Keratinocyte (primary cell): ENCODE measurements at places on chromosomes 1 and 21. TPM values are rescaled to one million over a fixed set of nuclear protein-coding genes. Genes with fewer than 3 reads are reported as not detected.

LPAR3 gene
- 39.2 to 43.2 TPM (median 42.1 TPM) in 3 replicates for polyA plus RNA-seq

CFAP141 gene
- not detected in 3 replicates for polyA plus RNA-seq

F5 gene
- 0.01 TPM in 1 of 3 replicates, not detected in the others for polyA plus RNA-seq

MRPS14 gene
- 19.2 to 35.2 TPM (median 25.4 TPM) in 3 replicates for polyA plus RNA-seq

EPS15 gene
- polyA plus RNA-seq = 19.4 to 35.3 TPM (median 33.2 TPM) in 3 replicates

NENF gene
- 37.8 to 72.2 TPM (median 65.6 TPM) in 3 replicates for polyA plus RNA-seq

PAX7 gene
- not detected in 3 replicates for polyA plus RNA-seq

PTPN7 gene
- 0.06 to 0.10 TPM in 2 of 3 replicates, not detected in the other for polyA plus RNA-seq

C1orf87 gene
- not detected in 3 replicates for polyA plus RNA-seq

SAMD13 gene
- 0.32 to 0.75 TPM (median 0.48 TPM) in 3 replicates for polyA plus RNA-seq

LEFTY1 gene
- polyA plus RNA-seq = not detected in 3 replicates

UBL4B gene
- not detected in 3 replicates for polyA plus RNA-seq

ARHGAP30 gene
- polyA plus RNA-seq = 0.05 to 0.45 TPM (median 0.16 TPM) in 3 replicates

GRIK3 gene
- not detected in 3 replicates for polyA plus RNA-seq

SELP gene
- polyA plus RNA-seq = 0.09 TPM in 1 of 3 replicates, not detected in the others

MROH7 gene
- 0.05 to 0.12 TPM in 2 of 3 replicates, not detected in the other for polyA plus RNA-seq

RNU1-2 gene
- polyA plus RNA-seq = 66.0 to 67.0 TPM in 2 of 3 replicates, not detected in the other

AIRE gene
- polyA plus RNA-seq = not detected in 3 replicates

CGN gene
- 2.0 to 4.1 TPM (median 2.9 TPM) in 3 replicates for polyA plus RNA-seq

PDE9A gene
- 0.13 to 0.37 TPM (median 0.22 TPM) in 3 replicates for polyA plus RNA-seq

MFAP2 gene
- polyA plus RNA-seq = 34.6 to 75.1 TPM (median 69.6 TPM) in 3 replicates

PRKAA2 gene
- 0.08 to 0.21 TPM (median 0.21 TPM) in 3 replicates for polyA plus RNA-seq
